ENCODE measurements at places on chromosomes 1 and 21.

DNA sequence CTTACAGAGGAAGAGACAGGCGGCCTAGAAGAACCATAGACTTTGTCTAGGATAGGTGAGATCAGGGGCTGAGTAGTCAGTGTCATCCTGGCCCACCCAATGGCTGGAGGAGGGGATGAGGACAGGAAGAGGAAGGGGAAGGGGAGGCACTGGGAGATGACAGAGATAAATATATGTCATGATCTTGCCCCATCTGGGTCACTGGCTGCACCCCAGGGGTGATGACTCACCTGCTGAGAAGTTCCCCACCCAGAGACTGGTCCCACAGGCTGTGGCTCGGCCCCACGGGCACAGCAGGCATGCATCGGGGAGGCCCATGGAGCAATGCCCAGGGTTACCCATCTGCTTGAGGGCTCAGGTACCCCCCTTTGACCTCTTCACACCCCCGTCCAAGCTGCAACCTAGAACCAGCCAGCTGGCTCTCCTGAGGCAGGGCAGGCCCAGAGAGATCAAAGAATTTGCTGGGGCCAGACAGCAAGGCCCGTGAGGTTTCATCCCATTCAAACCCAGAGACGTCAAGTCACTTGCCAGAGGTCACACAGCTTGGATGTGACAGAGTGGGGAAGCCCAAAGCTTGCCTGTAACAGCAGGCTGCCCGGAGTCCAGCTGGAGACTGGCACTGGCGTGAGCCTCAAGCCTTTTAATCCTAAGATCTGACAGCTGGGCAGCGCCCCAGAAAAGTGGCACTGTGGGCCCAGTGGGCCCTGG lies 34.7 kb upstream of the CASZ1 start:
- DNase-seq = no peak

GRCh38 chr1:96329121-96329520 lies 392.5 kb upstream of the PTBP2 start:
- peak; percentile 4 for DNase-seq

GRCh38 chr1:33575324-33575879 lies 103.0 kb downstream of the ZSCAN20 start:
- DNase-seq = no peak

DNA sequence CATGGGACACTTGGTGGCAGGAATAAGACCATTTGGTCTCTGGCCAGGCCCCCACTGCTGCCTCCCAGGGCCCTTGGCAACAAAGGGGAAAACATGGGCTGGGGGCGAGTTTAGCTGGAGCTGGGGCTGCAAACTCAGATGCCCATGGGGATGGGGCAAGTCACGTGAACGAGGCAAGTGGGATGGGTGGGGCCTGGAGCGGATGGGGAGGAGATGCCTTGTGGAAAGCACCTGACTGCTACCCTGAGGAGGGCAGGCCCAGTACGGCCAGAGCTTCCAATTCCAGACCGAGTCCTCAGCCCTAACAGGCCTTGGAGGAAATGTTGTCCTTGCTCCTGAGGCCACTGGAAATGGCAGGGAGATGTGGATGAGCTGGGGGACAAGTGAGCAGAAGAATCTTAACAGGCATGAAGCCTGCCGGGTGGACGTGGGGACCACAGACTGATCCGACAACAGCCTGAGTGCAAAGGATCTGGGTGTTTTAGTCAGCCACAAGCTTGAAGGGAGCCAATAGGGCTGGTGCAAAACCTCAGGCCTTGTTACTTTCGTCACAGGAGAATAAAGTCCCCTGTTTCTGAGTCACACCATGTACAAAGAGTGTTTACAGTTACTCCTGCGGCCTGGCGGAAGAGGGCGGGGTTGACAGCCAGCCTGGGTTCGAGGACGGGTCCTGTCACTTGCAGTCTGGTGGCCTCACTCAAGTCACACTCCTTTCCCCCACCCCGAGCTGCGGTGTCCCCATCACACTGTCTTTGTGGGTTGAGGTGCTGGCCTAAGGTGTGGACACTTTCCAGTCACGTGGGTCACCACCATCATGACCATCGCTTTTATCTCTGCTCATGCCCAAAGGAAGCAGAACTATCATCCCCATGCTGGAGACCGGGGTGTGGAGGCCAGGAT lies 19.1 kb downstream of the RUNX3 start:
- DNase-seq = no peak

- no peak for DNase-seq
These were observed 871.4 kb upstream of the PRMT6 start for GRCh38 chr1:106185089-106185488.

GRCh38 chr1:56645677-56646305 lies 677 bp downstream of the PRKAA2 start:
- no peak for DNase-seq

- no peak for DNase-seq
These were observed 11.4 kb downstream of the TMEM81 start for GRCh38 chr1:205072881-205073280.

DNA sequence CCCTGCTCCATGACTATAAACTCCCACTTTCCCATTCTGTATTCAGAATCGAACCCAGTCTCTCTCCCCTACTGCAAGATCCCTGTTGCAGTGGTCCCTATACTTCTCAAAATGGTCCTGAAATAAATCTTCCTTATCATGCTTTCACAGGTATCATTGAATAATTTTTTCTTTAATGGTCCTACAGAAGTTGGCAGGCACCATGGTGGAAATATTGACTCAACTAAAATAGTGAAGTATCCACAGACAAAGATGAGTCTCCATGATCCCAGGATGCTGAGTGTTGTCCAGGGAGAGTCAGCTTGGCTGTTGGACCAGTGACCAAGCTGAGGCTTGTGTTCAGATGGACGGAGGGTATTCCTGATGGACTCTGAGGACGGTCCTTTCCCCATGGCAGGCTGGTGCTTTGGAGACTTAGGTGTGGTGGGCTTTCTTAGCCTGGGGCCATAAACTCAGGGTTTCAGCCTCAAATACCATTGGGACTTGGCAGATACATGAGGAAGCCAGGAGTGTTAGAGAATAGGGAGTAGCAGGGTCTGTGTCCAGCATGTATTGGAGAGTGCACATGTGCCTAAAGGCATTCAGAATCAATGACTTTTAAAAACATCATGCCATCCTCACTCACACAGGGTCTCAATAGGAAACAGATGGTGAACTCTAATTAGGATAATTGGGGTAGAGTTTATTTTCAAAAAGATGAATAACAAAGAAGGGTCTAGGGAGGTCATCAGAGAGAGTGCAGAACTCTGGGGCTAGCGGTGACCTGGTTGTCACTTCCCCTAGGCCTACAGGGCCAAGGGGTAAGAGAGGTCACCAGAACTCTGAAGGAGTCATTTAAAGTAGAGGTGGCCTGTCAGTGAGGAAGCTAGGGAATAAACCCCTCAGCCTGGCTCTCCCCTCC lies 19.8 kb downstream of the TINAGL1 start:
- no peak for DNase-seq

- DNase-seq = no peak
These were observed 216.2 kb downstream of the SDCCAG8 start for GRCh38 chr1:243471754-243472745.

DNA sequence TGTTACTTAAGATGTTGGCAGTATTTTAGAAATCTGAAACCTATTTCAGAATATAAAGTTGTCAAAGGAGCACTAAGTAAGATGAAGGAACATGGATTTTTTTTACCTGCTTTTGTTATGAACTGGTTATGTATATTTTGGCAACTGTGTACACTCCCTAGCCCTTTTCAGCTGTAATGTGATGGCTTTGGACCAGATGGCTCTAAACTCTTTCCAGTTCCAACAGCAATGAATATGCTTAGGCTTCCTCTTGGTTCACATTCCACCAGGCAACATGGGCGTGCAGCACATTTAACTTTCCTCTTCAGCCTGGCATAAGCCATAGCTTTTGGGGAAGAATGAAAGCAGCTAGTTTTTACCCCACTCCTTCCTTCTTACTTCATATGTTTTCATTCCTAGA lies 95.6 kb upstream of the ADAMTS5 start:
- no peak for DNase-seq

GRCh38 chr1:32743380-32744070 lies 41.0 kb upstream of the SYNC start:
- no peak for DNase-seq

- DNase-seq = no peak
These were observed 36.9 kb upstream of the DISP1 start for GRCh38 chr1:222777977-222778376.

DNA sequence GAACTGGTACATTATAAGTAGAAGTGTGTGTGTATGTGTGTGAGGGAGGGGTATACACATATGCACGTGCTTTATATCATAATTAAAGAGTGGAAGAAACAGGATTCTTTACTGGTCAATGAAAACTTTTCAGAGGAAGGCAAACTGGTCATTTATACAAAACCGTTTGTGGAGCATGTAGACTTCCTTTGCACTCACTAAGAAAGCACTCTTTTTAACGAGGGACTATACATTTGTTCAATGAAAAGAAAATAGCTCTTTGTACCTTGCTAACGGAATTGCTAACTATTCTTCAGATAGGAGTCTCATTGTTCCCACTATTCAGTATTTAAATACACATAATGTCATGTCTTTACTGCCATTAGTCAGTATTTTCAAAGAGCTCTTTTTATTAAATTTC lies 219.3 kb downstream of the ST6GALNAC3 start:
- no peak for DNase-seq

- no peak for DNase-seq
These were observed 25.3 kb upstream of the ATP5PO start for GRCh38 chr21:33940881-33941245.

DNA sequence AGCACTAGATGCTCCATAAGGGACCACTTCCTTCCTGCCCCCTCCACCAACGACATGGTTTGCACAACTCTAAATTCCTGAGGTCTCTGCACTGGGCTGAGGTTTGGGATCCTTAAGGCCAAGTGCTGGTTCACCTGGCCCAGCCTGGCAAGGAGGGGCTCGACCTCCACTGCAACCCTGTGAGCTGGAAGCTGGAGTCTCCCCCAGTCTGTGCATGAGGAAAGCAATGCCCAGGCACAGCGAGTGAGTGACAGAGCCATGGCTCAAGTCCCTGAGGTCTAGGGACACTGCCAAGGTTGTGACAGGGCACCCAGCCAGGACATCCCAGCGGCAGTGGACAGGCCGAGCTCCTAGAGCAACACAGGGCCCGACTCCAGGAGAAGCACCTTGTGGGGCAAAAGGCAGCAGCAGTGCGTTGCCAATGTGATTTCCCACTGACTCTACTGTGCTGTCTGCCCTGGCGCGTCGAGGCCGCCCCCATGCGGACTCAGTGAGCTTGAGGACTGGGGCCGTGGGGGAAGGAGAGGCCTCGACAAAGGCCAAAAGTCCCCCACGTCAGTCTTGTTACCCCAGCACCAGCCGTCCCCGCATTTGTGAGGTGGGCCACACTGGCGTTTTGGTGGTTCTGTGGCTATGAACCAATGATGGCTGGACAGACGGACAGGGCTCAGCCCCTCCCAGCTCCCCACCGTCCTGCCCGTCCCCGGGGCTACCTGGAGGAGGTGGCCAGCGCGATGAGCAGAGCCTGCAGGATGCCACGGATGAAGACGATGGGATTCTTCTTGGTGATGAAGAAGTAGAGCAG lies 30.0 kb downstream of the PODN start:
- DNase-seq = no peak

GRCh38 chr21:15062606-15062965 lies 2.2 kb downstream of the NRIP1 start:
- DNase-seq = no peak

DNA sequence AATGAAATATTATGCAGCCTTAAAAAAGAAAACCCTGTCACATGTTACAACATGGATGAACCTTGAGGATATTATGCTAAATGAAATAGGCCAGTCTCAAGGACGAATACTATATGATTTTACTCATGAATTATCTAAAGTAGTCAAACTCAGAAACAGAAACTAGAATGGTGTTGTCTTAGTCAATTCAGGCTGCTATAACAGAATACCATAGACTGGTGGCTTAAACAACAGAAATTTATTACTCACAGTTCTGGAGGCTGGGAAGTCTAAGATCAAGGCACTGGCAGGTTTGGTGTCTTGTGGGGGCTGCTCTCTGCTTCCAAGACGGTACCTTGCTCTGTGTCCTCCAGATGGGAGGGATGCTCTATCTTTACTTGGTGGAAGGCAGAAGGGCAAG lies 113.8 kb upstream of the DNAH14 start:
- DNase-seq = no peak

DNA sequence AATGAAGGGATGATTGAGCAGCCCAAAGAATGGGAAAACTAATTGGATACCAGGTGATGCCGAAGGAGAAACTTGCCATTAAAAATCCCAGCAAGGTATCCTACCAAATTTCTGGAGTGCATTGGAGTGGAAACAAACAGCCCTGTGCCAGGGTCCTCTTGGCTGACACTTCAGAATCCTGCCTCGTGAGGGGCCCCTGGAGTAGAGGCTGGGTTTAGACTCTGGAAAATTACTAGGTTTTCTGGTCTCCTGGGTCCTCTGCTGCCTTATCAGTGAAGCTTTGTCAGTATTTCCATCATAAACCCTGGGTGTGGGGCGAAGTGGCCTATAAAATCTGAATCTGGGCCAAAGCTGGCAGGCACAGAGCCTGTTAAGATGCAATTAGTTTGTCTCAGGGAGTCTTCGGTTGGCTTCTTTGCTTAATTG lies 289.2 kb upstream of the USP24 start:
- DNase-seq = no peak

- no peak for DNase-seq
These were observed 5.7 kb downstream of the LBR start for GRCh38 chr1:225422031-225422605.

DNA sequence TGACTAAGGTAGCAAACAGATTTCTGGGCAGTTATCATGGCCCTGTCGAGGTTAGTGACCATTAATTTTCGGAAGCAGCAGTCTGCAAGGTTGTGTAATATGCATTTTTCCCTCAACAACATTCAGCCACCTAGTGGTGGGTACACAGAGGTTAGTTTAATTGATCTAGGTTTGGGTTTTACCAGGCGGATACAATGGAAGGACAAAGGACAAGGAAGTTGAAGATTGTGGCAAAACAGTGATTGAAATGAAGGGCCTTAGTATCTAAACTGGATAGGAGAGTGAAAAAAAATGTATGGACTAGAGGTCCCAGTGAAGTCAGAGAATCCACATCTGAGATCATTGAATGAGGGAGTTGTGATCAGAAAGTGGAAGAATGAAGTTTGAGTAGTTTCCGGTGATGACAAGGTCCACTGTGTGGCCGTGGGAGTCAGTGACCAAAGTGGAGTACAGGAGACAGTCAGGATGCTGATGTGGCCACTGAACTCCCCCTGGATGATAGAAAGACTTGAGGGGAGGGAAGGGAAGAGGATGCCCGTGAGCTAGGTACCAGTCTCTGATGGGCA lies 2.8 kb downstream of the ARMH1 start:
- DNase-seq = no peak

GRCh38 chr1:234911787-234912186 lies 216.8 kb downstream of the TOMM20 start:
- DNase-seq = no peak

DNA sequence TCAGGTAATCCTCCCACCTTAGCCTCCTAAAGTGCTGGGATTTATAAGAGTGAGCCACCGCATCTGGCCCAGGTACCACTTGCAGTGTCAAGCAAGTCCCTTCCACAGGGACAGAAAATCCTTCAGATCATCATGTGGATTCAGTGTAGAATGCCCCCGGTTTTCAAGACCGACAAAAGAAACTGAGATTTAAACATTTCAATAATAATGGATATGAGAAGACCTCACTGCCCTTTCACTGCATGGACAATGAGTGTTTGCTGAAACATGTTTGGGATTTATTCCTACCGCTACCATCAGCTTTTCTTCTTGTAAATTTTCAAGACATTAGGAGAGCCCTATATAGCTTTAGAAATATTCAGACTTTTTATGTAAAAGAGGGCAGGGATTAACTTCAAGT lies 41.5 kb downstream of the HTR6 start:
- no peak for DNase-seq

GRCh38 chr1:152188673-152189591 lies 29.9 kb upstream of the RPTN start:
- no peak for DNase-seq

GRCh38 chr1:218735436-218736032 lies 390.4 kb downstream of the TGFB2 start:
- no peak for DNase-seq

Data from HFF-Myc (cell line).